GM23248 (cell line): ENCODE measurements at places on chromosomes 7 and 10.

DNA sequence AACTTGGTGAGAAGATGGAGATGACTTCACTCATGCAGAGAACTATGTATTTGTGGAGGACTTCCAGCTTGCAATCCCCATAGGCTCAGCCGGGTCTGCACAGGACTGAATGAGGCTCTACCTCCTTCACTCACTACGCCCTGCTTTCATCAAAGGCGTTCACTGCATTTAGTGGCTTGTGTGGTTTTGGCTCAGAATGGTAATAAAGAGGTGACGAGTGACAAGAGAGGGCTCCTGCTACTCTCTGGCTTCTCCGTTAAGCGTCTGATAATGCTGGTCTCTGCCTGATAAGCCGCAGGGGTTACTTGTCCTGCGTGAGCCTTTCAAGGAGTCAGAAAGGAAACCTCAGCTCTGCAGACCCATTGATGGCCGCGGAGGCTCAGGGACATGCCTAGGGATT, 343.4 kb downstream of the PRPF18 start:
- no peak for DNase-seq

GRCh38 chr10:56874950-56875349, 513.9 kb upstream of the ZWINT start:
- no peak for DNase-seq

GRCh38 chr7:51077987-51078370, 238.6 kb downstream of the COBL start:
- DNase-seq = peak; percentile 50

DNA sequence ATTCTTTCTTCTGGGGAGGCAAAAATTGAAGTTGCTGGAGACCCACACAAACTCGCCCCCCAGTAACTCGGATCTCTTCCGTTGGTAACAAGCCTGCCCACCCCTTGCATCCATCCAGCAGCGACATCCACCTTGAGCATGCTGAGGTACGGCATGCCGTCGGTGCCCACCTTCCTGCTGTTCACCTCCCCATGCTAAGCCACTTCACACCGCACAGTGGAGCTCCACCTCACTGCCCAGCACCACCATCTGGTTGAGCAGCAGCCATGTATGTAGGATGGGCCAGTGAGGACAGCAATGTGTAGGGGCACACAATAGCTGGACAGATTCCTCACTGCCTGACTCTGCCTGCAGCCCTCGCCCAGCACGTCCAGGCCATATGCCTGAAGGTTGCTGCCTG, 138.1 kb upstream of the ZNF92 start:
- no peak for DNase-seq

DNA sequence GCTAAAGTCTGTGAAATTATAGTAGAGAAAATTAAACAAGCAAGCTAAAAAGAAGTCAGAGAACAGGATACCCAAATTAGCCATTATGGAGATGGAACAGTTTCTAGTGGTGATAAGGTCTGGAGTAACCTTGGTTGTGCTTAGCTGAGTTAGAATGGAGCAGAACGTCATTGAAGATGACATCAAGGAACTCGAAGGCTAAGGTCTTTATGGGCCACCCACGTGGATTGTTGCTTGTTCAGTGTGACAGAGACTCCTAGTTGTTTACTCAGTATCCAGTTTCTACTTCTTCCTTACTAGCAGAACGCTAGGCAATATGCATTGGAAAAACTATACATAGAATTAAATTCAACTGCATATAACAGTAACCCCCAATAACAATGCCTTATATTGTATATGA, 39.7 kb downstream of the AHCYL2 start:
- no peak for DNase-seq

DNA sequence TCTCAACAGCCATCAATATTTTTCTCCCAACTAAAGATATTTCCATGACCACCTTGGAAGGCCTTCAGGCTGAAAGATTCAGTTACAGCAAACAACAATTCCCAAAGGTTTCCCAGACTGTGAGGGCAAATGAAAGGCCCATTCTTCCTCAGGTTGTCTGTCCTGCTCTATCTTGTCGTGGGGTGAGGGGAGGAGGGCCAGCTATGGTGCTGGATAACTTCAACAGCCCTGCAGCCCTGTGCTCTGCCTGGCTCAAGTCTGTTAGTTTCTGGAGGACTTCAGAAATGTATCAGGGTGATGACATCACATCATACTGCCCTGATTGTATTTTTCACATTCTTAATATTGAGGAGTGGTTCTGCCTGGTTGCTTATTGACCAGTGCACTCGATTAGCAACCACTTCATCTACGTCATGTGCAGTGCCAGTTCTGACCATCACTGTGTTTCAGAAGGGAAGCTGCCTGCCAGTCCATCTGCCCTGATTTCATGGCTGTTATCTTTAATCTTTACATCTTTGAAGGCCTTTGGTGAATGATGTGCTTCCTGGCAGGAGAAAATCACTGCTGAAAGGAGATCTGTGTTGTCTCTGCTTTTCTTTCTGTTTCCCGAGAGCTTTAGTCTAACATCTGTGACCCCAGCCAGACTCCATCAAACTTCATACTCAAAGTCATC, 135.5 kb downstream of the NRF1 start:
- DNase-seq = no peak

- DNase-seq = no peak
Measured at GRCh38 chr10:115091161-115091560, 2.0 kb upstream of the ATRNL1 start.
